ENCODE measurements at places on chromosomes 2 and 18.

- no peak overlapping the region for H3K27ac ChIP-seq
- DNase-seq, result no peak
- no peak overlapping the region for H3K4me3 ChIP-seq
- no peaks in the 10 kb centered on the region for H3K36me3 ChIP-seq
Observed at GRCh38 chr2:134352844-134353243, 99.0 kb downstream of the MGAT5 start.

DNA sequence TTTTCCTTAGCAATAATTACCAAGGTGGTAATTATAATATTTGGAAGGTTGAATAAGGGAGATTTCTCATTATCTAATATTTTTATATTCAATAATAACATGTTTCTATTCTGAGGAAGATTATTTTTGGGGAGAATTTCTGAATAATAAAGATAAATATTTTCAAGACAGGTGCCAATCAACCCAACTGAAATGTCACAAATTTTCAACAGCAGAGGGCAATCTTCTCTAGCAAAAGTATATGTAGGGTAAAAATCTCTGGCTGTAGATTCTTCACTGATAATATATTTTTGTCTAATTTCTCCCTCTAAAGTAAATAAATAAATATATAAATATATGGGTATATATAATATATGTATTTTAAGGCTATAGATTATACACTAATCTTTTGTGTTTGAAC, 1187.2 kb upstream of the CRIM1 start:
- peaks cover 10% of the 10 kb centered on the region for H3K27me3 ChIP-seq
- no peaks in the 10 kb centered on the region for H3K4me1 ChIP-seq
- H3K36me3 ChIP-seq, result no peaks in the 10 kb centered on the region
- no peak overlapping the region for H3K4me3 ChIP-seq
- H3K27ac ChIP-seq, result no peak overlapping the region

- no peaks in the 10 kb centered on the region for H3K27me3 ChIP-seq
- H3K27ac ChIP-seq, result no peak overlapping the region
- no peak for DNase-seq
Observed at GRCh38 chr2:134143568-134143967, 110.3 kb upstream of the MGAT5 start.

DNA sequence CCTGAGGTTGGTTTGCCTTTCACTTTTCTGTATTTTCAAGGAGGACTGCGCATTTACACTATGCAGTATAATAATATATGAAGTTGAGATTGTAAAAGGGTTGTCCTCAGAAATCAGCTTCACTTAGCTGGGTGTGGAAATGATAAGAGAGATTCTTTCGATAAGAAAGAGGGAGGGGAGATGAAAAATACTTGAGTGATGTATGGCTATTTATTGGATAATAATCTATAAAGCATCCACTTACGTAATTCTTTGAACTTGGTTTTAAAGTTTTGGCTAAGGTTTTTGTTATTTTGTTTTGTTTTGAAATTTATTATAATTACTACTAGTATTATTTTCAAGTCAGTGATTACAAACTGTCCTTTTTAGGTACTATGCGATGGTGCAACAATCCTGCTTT, 40.6 kb downstream of the EFEMP1 start:
- no peaks in the 10 kb centered on the region for H3K27me3 ChIP-seq
- no peak overlapping the region for H3K27ac ChIP-seq
- H3K4me3 ChIP-seq, result no peak overlapping the region

- no peaks in the 10 kb centered on the region for H3K36me3 ChIP-seq
- no peak overlapping the region for H3K27ac ChIP-seq
- no peaks in the 10 kb centered on the region for H3K27me3 ChIP-seq
- no peak overlapping the region for H3K4me3 ChIP-seq
- no peak for DNase-seq
- H3K4me1 ChIP-seq, result no peaks in the 10 kb centered on the region
Observed at GRCh38 chr2:47206181-47206580, 51.1 kb upstream of the STPG4 start.

GRCh38 chr2:196171946-196172345, 568 bp upstream of the STK17B start:
- H3K4me1 ChIP-seq, result peaks cover 34% of the 10 kb centered on the region
- H3K36me3 ChIP-seq, result no peaks in the 10 kb centered on the region
- no peak for DNase-seq
- H3K27me3 ChIP-seq, result peaks cover 27% of the 10 kb centered on the region
- H3K4me3 ChIP-seq, result peak overlapping the region; percentile 78

- H3K27me3 ChIP-seq, result no peaks in the 10 kb centered on the region
- H3K36me3 ChIP-seq, result no peaks in the 10 kb centered on the region
- no peak for DNase-seq
- no peak overlapping the region for H3K4me3 ChIP-seq
- H3K4me1 ChIP-seq, result 0 out of 2 replicates have a peak, but pooled peaks cover 6% of the 10 kb centered on the region
Observed at GRCh38 chr2:165497659-165498317, 28.3 kb downstream of the CSRNP3 start.

GRCh38 chr2:58918141-58918540, 677.0 kb upstream of the FANCL start:
- H3K4me1 ChIP-seq, result peaks cover 4% of the 10 kb centered on the region
- no peak overlapping the region for H3K27ac ChIP-seq
- H3K36me3 ChIP-seq, result no peaks in the 10 kb centered on the region
- DNase-seq, result peak; percentile 28

GRCh38 chr18:25875551-25876240, 214.7 kb downstream of the SS18 start:
- DNase-seq, result no peak
- no peak overlapping the region for H3K4me3 ChIP-seq
- H3K27ac ChIP-seq, result no peak overlapping the region
- no peaks in the 10 kb centered on the region for H3K36me3 ChIP-seq
- H3K27me3 ChIP-seq, result no peaks in the 10 kb centered on the region

- H3K36me3 ChIP-seq, result no peaks in the 10 kb centered on the region
- peak within 1 kb of the TSS; percentile 80 for H3K4me3 ChIP-seq
- H3K27ac ChIP-seq, result no peak within 1 kb of the TSS
- H3K27me3 ChIP-seq, result peaks cover 35% of the 10 kb centered on the region
Observed at GRCh38 chr2:95159690-95160449, at the start of gene ZNF514. ZNF514 (minus strand) TSS chr2:95159848; CDS start chr2:95153253, 6,595 bp downstream.

- no peak for DNase-seq
- no peak overlapping the region for H3K27ac ChIP-seq
- H3K27me3 ChIP-seq, result no peaks in the 10 kb centered on the region
- no peaks in the 10 kb centered on the region for H3K4me1 ChIP-seq
- H3K36me3 ChIP-seq, result no peaks in the 10 kb centered on the region
- H3K4me3 ChIP-seq, result no peak overlapping the region
Observed at GRCh38 chr2:12044857-12045256, 298.4 kb downstream of the LPIN1 start.

GRCh38 chr18:48754993-48755473, 195.7 kb downstream of the SMAD7 start:
- H3K4me1 ChIP-seq, result no peaks in the 10 kb centered on the region
- no peaks in the 10 kb centered on the region for H3K36me3 ChIP-seq
- H3K27ac ChIP-seq, result no peak overlapping the region
- H3K27me3 ChIP-seq, result no peaks in the 10 kb centered on the region
- H3K4me3 ChIP-seq, result no peak overlapping the region
- DNase-seq, result no peak

DNA sequence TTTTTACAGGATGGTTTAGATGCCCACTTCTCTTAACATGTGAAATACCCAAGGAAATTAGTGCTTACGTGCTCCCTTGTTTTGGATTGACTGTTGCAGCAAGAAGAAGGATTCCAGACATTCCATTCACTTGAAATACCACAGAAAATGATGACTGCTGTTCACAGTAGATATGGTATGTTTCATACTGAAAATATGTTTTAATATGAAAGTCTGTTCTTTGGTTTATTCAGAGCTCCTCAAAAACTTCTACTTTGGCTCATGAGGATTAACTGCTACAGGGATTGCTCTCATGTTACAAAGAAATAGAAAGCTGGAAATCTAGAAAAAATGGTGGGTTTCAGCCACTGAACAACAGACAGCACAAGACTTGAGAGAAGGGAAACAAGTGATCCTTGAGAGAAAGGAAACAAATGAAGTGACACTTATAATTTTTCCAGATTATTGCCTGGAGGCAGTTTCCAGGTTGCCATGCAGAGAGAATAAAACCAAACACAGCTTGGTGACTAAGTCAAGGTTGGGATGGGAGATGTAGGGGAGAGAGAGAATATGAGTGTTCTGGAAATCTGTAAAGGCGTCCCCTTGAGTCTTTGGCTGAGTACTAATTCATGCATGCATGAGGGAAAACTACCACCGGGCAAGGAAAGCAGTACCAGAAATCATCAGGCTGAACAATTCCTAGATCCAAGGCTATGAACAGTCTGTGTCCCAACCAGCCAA, 348.1 kb downstream of the CLIP4 start:
- no peaks in the 10 kb centered on the region for H3K4me1 ChIP-seq
- DNase-seq, result no peak
- no peak overlapping the region for H3K27ac ChIP-seq
- no peaks in the 10 kb centered on the region for H3K36me3 ChIP-seq

DNA sequence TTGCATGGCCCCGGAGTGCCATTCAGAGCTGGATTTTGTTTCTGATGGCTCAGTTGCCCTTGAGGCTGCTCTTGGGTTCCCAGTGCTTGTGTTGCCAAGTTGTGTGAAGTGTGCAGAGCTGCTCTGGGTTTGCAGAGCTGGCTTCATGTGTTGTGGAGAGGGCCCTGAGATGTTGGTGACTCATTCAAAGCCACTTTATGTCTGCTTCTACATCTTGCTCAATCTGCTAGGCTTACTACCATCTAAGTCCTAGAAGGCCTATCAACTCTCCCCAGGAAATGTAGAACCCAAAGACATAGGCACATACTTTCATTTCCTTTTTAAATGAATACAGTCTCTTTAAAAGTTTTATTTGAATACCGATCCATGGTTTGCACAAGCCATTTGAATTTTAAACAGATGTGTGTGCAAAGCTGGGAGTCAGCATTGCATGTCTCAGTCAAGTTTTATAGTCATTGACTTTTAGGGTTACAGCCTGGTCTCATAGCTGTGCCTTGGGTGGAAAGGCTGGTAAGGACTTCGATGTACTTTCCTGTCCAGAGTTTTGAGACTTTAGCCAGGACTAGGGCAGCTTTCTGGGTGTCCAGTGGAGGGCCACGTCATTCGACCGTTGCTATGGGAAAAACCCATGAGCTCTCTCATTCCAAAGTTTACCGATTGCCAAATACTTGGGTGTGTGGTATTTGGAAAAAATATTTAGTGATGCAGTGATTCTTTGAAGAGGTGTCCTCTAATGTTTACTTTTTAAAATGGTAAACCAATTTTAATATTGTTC, 105.0 kb downstream of the LTBP1 start:
- H3K4me1 ChIP-seq, result peaks cover 4% of the 10 kb centered on the region
- no peak overlapping the region for H3K27ac ChIP-seq
- H3K4me3 ChIP-seq, result no peak overlapping the region
- no peaks in the 10 kb centered on the region for H3K36me3 ChIP-seq
- H3K27me3 ChIP-seq, result no peaks in the 10 kb centered on the region
- DNase-seq, result no peak

GRCh38 chr2:69914950-69915945, at the start of gene MXD1:
MXD1 (plus strand) TSS chr2:69915109; CDS start chr2:69915331, 222 bp downstream.
- H3K36me3 ChIP-seq, result no peaks in the 10 kb centered on the region
- H3K4me3 ChIP-seq, result peak within 1 kb of the TSS; percentile 68
- H3K27me3 ChIP-seq, result no peaks in the 10 kb centered on the region
- peak; percentile 58 for DNase-seq
- peak within 1 kb of the TSS; percentile 95 for H3K27ac ChIP-seq
- H3K4me1 ChIP-seq, result no peaks in the 10 kb centered on the region

DNA sequence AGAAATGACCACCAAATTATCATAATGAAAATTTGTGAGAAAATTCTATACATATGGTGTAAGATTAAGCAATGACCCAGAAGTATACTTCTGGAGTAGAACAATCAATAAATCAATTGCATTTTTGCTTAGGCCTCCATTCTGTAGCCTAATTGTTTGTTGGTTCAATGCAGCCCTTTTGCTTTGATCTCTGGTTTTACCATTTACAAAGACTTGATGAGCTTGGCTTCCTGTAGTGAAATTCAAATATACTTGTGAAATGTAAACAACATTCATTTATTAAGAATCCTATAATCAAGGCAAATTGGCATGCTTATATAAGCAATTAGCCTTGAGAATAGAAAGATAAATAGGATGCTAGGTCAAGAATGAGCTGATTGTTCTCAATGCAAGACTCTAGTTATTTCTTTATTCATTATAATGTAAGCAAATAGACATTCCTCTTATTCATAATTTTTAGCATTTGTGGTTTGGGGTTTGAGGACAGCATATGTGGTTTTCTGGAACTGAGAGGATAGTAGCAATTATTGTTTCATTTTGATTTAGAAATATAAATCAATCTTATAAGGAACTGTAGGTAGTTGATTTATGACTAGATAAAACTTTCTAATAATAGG, 9.7 kb downstream of the FMNL2 start:
- no peak overlapping the region for H3K4me3 ChIP-seq
- H3K27me3 ChIP-seq, result no peaks in the 10 kb centered on the region
- H3K27ac ChIP-seq, result no peak overlapping the region
- no peaks in the 10 kb centered on the region for H3K36me3 ChIP-seq
- peaks cover 35% of the 10 kb centered on the region for H3K4me1 ChIP-seq

DNA sequence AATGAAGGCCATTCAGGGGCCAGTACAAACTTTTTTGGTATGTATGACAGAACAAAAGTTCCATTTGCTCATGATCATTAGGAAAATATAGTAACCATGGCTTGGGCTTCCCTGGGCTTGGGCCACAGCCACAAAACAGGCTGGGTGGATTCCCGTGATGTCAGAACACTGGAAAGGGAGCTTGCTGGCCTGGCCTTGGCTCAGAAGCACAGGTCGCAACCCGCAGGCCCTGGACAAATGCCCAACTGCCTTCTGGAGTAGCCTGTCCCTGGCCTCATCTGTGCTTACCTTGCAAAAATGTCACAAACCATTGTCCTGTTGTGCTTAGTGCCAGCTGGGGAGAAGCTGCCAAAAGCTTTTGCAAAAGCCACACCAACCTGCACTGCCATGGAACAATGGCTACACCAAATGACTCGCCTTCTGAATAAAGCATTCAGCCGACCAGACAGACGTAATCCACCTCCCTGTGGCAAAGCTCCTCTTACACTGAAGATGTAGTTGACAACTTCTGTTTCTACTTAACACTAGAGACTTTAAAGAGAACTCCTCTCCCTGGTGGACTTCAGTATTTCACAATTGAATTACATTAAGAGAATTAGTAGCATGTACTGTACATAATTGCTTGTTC, 125.5 kb downstream of the ANKRD44 start:
- no peak overlapping the region for H3K4me3 ChIP-seq
- no peak for DNase-seq
- no peaks in the 10 kb centered on the region for H3K27me3 ChIP-seq
- no peak overlapping the region for H3K27ac ChIP-seq

GRCh38 chr2:173647681-173648311, 293.1 kb downstream of the CDCA7 start:
- H3K27ac ChIP-seq, result no peak overlapping the region
- no peak for DNase-seq
- no peaks in the 10 kb centered on the region for H3K27me3 ChIP-seq

- DNase-seq, result no peak
- no peaks in the 10 kb centered on the region for H3K27me3 ChIP-seq
- no peaks in the 10 kb centered on the region for H3K4me1 ChIP-seq
- peaks cover 13% of the 10 kb centered on the region for H3K36me3 ChIP-seq
Observed at GRCh38 chr2:158637357-158637756, 157.8 kb upstream of the DAPL1 start.

GRCh38 chr18:31657823-31658669, 26.3 kb downstream of the B4GALT6 start:
- peaks cover 10% of the 10 kb centered on the region for H3K36me3 ChIP-seq
- no peak overlapping the region for H3K27ac ChIP-seq
- no peak for DNase-seq
- H3K27me3 ChIP-seq, result no peaks in the 10 kb centered on the region
- H3K4me3 ChIP-seq, result no peak overlapping the region

- no peaks in the 10 kb centered on the region for H3K27me3 ChIP-seq
- H3K4me1 ChIP-seq, result 0 out of 2 replicates have a peak, but pooled peaks cover 4% of the 10 kb centered on the region
- DNase-seq, result no peak
- H3K36me3 ChIP-seq, result no peaks in the 10 kb centered on the region
- no peak overlapping the region for H3K4me3 ChIP-seq
Observed at GRCh38 chr18:41121116-41121826, 833.8 kb upstream of the PIK3C3 start.
